HFFc6 (cell line): ENCODE measurements at places on chromosomes 4 and X. TPM values are rescaled to one million over a fixed set of nuclear protein-coding genes. Genes with fewer than 3 reads are reported as not detected.

The MAGEB6 gene
- not detected in 3 replicates for total RNA-seq

The CT45A5 gene
- not detected in 2 replicates for total RNA-seq

The RS1 gene
- not detected in 3 replicates for total RNA-seq

The AIMP1 gene
- 61.9 to 71.8 TPM (median 64.6 TPM) in 3 replicates for total RNA-seq

The MAOB gene
- not detected in 3 replicates for total RNA-seq

The HELT gene
- not detected in 3 replicates for total RNA-seq

The FGB gene
- not detected in 2 replicates for total RNA-seq

DNA sequence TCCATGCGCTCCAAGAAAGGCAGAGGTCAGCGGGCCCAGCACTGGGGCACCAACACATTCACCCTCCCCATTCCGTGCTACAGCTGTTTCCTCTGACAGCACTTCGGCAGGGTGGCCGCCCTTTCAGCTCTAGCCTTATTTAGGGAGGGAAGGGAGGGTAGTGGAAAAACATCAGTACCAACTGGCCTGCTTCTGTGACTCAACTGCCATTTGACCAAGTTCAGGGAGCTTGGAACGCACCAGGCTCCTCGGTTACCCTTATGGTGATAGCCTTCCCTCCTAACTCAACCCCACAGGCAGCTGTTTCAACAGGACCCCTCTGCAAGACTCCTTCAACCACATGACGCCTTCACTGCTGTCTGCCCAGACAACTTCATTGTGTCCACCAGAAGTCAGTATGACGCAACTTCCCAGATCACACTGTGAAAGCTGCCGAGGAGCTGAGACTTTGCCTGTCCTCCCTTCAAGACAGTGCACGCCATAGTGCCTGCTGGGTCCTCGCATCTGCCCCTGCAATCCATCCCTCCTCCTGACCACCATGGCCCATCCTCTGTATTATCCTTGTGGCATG, 132.2 kb downstream of the AFAP1 start:
- DNase-seq = no peak

DNA sequence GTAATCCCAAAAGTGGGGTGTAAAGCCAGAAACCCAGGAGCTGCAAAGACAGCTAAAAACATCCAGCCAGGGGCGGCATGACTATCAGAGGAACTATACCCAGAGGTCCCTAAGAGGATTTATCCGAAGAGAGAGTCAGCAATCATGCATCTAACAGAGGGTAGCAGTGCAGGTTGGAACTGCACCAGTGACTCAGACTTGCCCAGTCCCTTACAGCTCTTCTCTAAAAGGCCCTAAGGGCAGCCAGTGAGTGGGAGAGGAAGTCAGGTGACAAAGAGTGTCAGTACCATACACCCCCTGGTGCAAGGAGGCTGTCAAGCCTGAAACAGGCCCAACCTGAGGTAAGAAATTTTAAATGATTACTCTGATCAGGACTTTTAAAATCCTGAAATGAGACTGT, 88.1 kb downstream of the CAMK2D start:
- peak; percentile 54 for DNase-seq

- no peak for DNase-seq
Observed at GRCh38 chr4:180675359-180675650, 1567.9 kb upstream of the TENM3 start.

GRCh38 chr4:158850800-158851644, 82.2 kb downstream of the FNIP2 start:
- DNase-seq = peak; percentile 28

- DNase-seq = no peak
Observed at GRCh38 chr4:176210579-176211296, 15.4 kb upstream of the SPATA4 start.

- no peak for DNase-seq
Observed at GRCh38 chrX:106863697-106864096, 39.4 kb downstream of the RIPPLY1 start.

GRCh38 chr4:5133201-5133600, 81.9 kb downstream of the STK32B start:
- DNase-seq = no peak

DNA sequence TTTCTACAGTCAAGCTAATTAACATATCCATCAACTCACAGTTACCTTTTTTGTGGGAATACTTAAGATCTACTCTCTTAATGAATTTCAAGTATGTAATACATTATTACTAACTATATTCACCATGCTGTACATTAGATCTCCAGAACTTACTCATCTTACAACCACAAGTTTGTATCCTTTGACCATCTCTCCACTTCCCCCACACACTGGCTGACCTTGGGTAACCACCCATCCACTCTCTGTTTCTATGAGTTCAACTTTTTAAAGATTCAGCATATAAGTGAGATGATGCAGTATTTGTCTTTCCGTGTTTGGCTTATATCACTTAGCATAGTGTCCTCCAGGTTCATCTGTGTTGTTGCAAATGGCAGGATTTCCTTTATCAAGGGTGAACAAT, 30.5 kb upstream of the MAGED1 start:
- no peak for DNase-seq

DNA sequence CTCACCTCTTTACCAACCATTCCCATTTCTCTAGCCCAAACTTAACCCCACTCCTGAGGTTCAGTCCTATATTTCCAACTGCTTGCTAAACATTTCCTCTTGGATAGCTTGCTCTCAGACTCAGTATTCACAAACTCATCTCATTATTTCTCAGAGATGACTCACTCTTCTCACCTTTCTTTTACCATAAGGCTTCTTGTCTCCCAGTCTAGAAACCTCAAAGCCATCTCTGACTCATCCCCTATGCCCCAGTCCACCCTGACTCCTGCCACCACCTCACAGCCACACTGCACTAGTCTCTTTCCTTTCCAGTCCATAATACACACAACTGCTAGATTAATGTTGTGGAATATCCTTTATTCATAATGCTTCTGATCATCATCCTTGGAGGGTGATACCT, 4.8 kb downstream of the FRMPD3 start:
- DNase-seq = peak; percentile 33

DNA sequence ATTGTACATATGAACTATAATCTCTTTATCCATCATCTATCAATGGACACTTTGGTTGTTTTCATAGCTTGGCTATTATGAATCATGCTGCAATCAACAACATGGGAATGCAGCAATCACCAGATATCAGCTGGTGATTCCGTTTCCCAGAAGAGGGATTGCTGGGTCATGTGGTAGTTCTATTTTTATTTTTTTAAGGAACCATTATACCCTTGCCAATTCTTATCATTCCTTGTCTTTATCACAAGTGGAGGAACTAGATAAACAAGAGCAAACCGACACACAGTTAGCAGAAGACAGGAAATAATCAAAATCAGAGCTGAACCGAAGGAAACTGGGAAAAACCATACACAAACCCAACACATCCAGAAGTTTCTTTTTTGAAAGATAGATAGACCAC, 14.5 kb upstream of the LNX1 start:
- DNase-seq = no peak

- DNase-seq = no peak
Observed at GRCh38 chrX:7503251-7503650, 339.7 kb upstream of the VCX start.

DNA sequence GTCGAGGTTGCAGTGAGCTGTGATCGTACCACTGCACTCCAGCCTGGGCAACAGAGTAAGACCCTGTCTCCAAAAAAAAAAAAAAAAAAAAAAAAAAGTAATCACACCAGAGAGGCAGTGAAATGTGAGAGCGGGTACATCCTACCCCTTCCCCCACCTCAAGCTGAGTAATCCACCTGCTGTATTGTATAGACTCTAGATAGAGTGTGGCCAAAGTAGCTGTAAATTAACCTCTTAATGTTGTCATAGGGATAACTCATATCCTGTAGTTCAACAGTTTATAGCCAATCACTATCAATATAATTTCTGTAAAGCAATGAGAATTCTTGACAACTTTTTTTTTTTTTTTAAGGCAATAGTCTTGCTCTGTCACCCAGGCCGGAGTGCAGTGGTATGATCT, 30.8 kb downstream of the TNIP2 start:
- DNase-seq = no peak

GRCh38 chr4:168877511-168878491, 132.3 kb downstream of the CBR4 start:
- no peak for DNase-seq

DNA sequence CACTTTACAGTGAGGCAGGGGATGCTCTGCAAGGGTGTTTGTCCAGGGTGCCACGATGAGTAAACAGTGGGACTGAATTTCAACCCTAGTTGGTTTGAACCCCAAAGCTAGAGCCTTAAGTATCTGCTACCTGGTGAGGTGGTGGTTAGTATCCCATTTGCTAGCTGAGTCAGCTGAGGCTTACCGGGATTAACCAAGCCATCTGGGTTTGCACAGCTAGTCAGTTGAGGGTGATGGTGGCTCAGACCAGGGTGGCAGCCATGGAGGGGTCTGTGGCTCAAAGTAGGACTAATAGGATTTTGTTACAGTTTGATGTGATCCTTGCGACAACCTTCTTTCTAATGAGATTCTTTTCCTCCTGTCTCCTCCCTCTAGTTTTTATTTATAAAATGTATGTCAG, 1.9 kb downstream of the EVC start:
- no peak for DNase-seq

DNA sequence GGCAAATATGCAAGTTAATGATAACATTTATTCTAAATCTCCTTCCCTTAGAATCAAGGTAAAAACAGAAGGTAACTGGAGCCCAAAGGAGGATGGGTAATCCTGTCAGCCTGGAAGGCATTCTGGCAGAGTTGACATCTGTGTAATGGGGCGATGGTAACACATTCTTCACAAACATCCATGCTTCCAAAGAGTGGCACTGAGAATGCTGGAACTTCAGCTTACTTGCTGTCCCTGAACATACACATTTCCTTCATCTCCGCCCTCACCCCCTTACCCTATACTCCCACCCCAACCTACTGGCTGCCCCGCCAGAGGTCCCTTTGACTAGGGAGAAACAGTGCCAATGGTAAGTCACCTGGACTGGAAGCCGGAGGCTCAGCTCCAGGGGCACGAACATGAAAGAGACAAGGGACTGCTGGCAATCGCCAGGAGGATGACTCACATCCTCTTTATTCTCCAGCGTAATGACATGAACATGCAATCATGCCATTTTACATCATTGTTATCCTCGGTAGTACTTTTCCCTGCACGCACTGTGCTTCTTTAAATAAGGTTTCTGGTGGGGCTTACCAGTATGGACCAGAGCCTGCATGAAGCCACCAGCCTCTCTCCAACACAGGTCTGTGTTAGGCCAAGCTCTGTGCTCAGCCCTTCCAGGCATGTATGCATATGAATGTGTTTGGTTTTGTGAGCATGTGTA, 694.2 kb upstream of the TENM3 start:
- peak; percentile 47 for DNase-seq

DNA sequence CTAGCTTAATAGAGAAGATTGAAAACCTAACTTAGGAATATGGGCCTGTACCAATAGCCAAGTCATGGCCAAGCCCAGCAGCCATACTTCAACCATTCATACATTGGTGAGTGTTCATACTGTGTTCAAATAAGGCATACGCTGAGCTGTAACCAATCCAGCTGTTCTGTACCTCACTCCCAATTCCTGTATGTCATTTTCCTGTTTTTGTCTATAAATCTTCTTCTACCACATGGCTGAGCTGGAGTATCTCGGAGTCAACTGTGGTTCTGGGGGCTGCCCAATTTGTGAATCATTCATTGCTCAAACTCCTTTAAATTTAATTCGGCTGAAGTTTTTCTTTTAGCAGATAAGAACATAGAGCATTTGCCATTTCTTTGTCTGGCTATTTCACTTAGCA, 195.3 kb upstream of the ANKRD50 start:
- DNase-seq = peak; percentile 84

GRCh38 chr4:176123710-176124407, 58.2 kb downstream of the WDR17 start:
- DNase-seq = peak; percentile 16
